ENCODE measurements at places on chromosomes 6 and 20. TPM values are rescaled to one million over a fixed set of nuclear protein-coding genes. Genes with fewer than 3 reads are reported as not detected.

EDN1 gene
- total RNA-seq, result 0.54 TPM

ATP9A gene
- total RNA-seq, result 66.1 TPM

FAM110A gene
- 152 TPM for total RNA-seq

LY6G6D gene
- not detected for total RNA-seq

GRCh38 chr20:8860011-8860495 lies 208.8 kb upstream of the PLCB4 start:
- no peaks in the 10 kb centered on the region for H3K36me3 ChIP-seq
- DNase-seq, result no peak
- peaks cover 2% of the 10 kb centered on the region for H3K27me3 ChIP-seq
- H3K27ac ChIP-seq, result no peak overlapping the region

C6orf136 gene
- total RNA-seq, result 13.7 TPM

BEND3 gene
- total RNA-seq, result 10.9 TPM

GRCh38 chr20:40863355-40863919 lies 165.2 kb upstream of the TOP1 start:
- peaks cover under 1% of the 10 kb centered on the region for H3K27me3 ChIP-seq
- no peak for DNase-seq
- H3K27ac ChIP-seq, result no peak overlapping the region
- no peaks in the 10 kb centered on the region for H3K36me3 ChIP-seq
- H3K4me3 ChIP-seq, result no peak overlapping the region

- H3K27me3 ChIP-seq, result no peaks in the 10 kb centered on the region
- no peak overlapping the region for H3K27ac ChIP-seq
- H3K4me3 ChIP-seq, result no peak overlapping the region
- no peaks in the 10 kb centered on the region for H3K4me1 ChIP-seq
Measured at GRCh38 chr6:148213366-148213765, 129.3 kb upstream of the SASH1 start.

- no peak for DNase-seq
- no peaks in the 10 kb centered on the region for H3K36me3 ChIP-seq
- H3K4me3 ChIP-seq, result no peak overlapping the region
- no peaks in the 10 kb centered on the region for H3K4me1 ChIP-seq
- no peaks in the 10 kb centered on the region for H3K27me3 ChIP-seq
- H3K27ac ChIP-seq, result no peak overlapping the region
Measured at GRCh38 chr6:19394051-19394450, 443.1 kb upstream of the ID4 start.

GRCh38 chr6:139373928-139374356 lies 506 bp downstream of the CITED2 start:
- peak overlapping the region; percentile 100 for H3K27ac ChIP-seq
- H3K27me3 ChIP-seq, result peaks cover 16% of the 10 kb centered on the region
- peaks cover 4% of the 10 kb centered on the region for H3K36me3 ChIP-seq
- H3K4me3 ChIP-seq, result peak overlapping the region; percentile 100
- H3K4me1 ChIP-seq, result peaks cover 21% of the 10 kb centered on the region

GRCh38 chr6:49463612-49463967 lies 420 bp downstream of the CENPQ start:
- no peak for DNase-seq
- peak overlapping the region; percentile 76 for H3K27ac ChIP-seq
- H3K36me3 ChIP-seq, result no peaks in the 10 kb centered on the region
- no peaks in the 10 kb centered on the region for H3K27me3 ChIP-seq
- H3K4me1 ChIP-seq, result peaks cover 2% of the 10 kb centered on the region

- no peak overlapping the region for H3K27ac ChIP-seq
- H3K4me1 ChIP-seq, result peaks cover 25% of the 10 kb centered on the region
- H3K36me3 ChIP-seq, result no peaks in the 10 kb centered on the region
- DNase-seq, result no peak
- H3K4me3 ChIP-seq, result no peak overlapping the region
Measured at GRCh38 chr6:23184351-23184750, 615.0 kb downstream of the HDGFL1 start.

DNA sequence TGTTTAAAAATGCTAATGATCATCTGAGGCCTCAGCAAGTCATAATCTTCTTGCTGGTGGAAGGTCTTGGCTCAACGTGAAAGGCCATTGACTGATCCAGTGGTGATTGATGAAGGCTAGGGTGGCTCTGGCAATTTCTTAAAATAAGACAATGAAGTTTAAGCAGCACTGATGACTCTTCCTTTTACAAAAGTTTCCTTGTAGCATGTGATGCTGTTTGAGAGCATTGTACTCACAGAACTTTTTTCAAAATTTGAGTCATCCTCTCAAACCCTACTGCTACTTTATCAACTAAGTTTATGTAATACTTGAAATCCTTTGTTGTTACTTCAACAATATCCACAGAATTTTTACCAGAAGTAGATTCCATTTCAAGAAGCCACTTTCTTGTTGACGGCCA lies 382.3 kb downstream of the ESR1 start:
- no peaks in the 10 kb centered on the region for H3K27me3 ChIP-seq
- H3K27ac ChIP-seq, result no peak overlapping the region

- no peak overlapping the region for H3K27ac ChIP-seq
- no peaks in the 10 kb centered on the region for H3K4me1 ChIP-seq
- H3K4me3 ChIP-seq, result no peak overlapping the region
- no peaks in the 10 kb centered on the region for H3K27me3 ChIP-seq
- DNase-seq, result no peak
Measured at GRCh38 chr6:63493557-63493956, 78.7 kb upstream of the LOC128125822 start.

APCDD1L gene
- not detected for total RNA-seq

GRCh38 chr6:80259118-80259517 lies 152.6 kb downstream of the BCKDHB start:
- no peaks in the 10 kb centered on the region for H3K36me3 ChIP-seq
- H3K27ac ChIP-seq, result no peak overlapping the region
- no peak overlapping the region for H3K4me3 ChIP-seq
- H3K27me3 ChIP-seq, result no peaks in the 10 kb centered on the region
- no peaks in the 10 kb centered on the region for H3K4me1 ChIP-seq
- DNase-seq, result no peak

PRPF6 gene
- total RNA-seq, result 60.9 TPM

RSPH3 gene
- total RNA-seq, result 4.6 TPM

TMEM74B gene
- 5.0 TPM for total RNA-seq

DNA sequence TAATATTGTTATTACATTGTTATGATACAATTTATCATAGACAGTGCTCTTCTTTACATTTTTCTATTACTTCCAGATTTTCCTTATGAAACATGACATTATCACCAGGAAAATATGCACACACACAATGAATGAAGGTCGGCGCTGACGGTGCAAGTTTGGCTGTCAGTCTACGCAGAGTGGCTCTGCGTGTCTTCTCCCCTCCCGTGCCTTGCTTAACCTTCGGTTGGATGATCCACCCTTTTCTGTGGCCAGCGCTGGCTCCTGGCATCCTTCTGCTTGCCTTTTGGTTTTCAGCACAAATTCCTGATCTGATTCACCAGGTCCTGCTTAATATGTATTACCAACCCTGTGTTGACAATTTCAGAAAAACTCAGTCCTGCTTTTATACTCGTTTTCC lies 157.4 kb downstream of the TSHZ2 start:
- DNase-seq, result no peak
- no peaks in the 10 kb centered on the region for H3K27me3 ChIP-seq
- no peak overlapping the region for H3K4me3 ChIP-seq
- H3K27ac ChIP-seq, result no peak overlapping the region
- H3K36me3 ChIP-seq, result no peaks in the 10 kb centered on the region

- no peak overlapping the region for H3K4me3 ChIP-seq
- H3K27me3 ChIP-seq, result peaks cover 4% of the 10 kb centered on the region
- peaks cover 10% of the 10 kb centered on the region for H3K36me3 ChIP-seq
- no peak for DNase-seq
Measured at GRCh38 chr20:61849822-61850221, 215.9 kb downstream of the TAF4 start.

- H3K27ac ChIP-seq, result no peak overlapping the region
- H3K36me3 ChIP-seq, result no peaks in the 10 kb centered on the region
- H3K4me3 ChIP-seq, result no peak overlapping the region
- H3K4me1 ChIP-seq, result peaks cover 13% of the 10 kb centered on the region
- peaks cover 1% of the 10 kb centered on the region for H3K27me3 ChIP-seq
Measured at GRCh38 chr20:24370249-24370648, 99.2 kb upstream of the SYNDIG1 start.

- no peak overlapping the region for H3K4me3 ChIP-seq
- no peaks in the 10 kb centered on the region for H3K27me3 ChIP-seq
- no peak overlapping the region for H3K27ac ChIP-seq
- peaks cover 18% of the 10 kb centered on the region for H3K36me3 ChIP-seq
- no peaks in the 10 kb centered on the region for H3K4me1 ChIP-seq
Measured at GRCh38 chr6:111456208-111456607, 26.8 kb downstream of the REV3L start.

- peaks cover 12% of the 10 kb centered on the region for H3K4me1 ChIP-seq
- H3K27ac ChIP-seq, result no peak overlapping the region
- no peaks in the 10 kb centered on the region for H3K27me3 ChIP-seq
- no peaks in the 10 kb centered on the region for H3K36me3 ChIP-seq
- H3K4me3 ChIP-seq, result no peak overlapping the region
Measured at GRCh38 chr6:54057058-54057457, 54.2 kb upstream of the MLIP start.

GPX5 gene
- not detected for total RNA-seq

- H3K27me3 ChIP-seq, result no peaks in the 10 kb centered on the region
- DNase-seq, result no peak
- no peaks in the 10 kb centered on the region for H3K4me1 ChIP-seq
- no peak overlapping the region for H3K27ac ChIP-seq
- H3K4me3 ChIP-seq, result no peak overlapping the region
Measured at GRCh38 chr6:82976179-82976578, 89.5 kb downstream of the UBE3D start.

- no peak overlapping the region for H3K4me3 ChIP-seq
- H3K27ac ChIP-seq, result no peak overlapping the region
- H3K27me3 ChIP-seq, result peaks cover 3% of the 10 kb centered on the region
- H3K36me3 ChIP-seq, result peaks cover 6% of the 10 kb centered on the region
- DNase-seq, result no peak
Measured at GRCh38 chr20:61974357-61974665, 91.4 kb downstream of the TAF4 start.

MRPL18 gene
- total RNA-seq, result 45.4 TPM
